GM03348 (cell line): ENCODE measurements at places on chromosomes 5 and 9.

DNA sequence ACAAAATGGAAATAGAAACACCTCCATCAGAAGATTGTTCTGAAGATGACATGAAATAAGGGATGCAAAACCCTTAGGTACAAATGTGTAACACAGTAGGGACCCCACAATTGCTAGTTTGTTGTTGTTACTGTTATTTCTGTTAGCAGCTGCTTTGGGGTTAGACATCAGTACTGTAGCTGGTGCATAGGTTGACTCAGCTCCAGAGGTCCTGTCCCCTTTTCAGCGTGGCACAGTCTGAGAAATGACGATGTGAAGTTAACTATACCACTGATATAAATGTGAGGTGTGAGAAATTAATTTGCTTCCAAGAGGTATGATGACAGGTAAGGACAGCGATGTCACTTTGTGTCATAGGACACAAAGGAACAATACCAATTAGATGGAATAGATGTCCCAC is 384.6 kb upstream of the KLF4 start:
- DNase-seq = no peak

- no peak for DNase-seq
Observed at GRCh38 chr5:42628821-42629220, 127.8 kb upstream of the CCDC152 start.

DNA sequence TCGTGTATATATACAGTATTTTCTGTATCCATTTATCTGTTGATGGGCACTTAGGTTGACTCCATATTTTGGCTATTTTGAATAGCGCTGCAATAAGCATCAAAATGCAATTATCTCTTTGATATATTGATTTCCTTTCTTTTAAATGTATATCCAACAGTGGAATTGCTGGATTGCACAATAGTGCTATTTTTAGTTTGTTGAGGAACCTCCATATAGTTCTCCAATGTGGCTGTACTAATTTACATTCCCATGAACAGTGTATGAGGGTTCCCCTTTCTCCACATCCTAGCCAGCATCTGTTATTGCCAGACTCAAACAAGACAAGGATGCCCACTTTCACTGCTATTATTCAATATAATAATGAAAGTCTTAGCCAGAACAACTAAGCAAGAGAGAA is 9.1 kb upstream of the CTXN3 start:
- no peak for DNase-seq

DNA sequence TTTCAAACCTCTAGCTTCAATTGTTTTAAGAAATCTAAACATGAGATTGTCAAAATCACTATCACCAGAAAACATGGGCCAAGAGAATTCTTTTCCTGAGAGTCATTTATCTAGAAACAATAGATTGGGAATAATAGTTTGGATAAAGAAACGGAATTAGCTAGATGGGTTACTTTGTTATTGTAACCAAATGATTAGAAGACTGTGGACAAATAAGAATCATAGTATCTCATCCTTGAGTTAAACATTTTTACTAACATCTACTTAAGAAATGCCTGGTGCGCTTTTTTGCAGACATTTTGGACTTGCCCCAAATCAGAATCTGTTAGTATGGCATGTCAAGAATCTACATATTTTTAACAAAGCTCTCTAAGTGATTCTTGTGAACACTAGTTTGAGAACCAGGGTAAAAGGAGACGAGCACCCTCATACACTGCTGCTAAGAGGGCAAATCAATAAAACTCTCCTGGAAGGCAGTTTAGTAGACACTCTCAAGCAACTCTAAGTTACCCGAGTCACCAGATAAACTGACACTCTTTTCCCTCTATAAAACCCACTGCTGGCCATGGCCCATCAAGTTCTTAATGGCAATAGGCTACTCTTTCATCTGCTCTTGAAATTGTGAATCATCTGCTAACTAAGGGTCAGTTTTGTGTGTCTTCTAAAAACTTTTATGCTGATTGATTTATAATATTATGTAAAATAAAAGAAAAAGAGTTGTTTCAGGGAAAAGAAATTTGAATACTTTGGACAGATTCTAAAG is 39.1 kb downstream of the TPD52L3 start:
- no peak for DNase-seq

DNA sequence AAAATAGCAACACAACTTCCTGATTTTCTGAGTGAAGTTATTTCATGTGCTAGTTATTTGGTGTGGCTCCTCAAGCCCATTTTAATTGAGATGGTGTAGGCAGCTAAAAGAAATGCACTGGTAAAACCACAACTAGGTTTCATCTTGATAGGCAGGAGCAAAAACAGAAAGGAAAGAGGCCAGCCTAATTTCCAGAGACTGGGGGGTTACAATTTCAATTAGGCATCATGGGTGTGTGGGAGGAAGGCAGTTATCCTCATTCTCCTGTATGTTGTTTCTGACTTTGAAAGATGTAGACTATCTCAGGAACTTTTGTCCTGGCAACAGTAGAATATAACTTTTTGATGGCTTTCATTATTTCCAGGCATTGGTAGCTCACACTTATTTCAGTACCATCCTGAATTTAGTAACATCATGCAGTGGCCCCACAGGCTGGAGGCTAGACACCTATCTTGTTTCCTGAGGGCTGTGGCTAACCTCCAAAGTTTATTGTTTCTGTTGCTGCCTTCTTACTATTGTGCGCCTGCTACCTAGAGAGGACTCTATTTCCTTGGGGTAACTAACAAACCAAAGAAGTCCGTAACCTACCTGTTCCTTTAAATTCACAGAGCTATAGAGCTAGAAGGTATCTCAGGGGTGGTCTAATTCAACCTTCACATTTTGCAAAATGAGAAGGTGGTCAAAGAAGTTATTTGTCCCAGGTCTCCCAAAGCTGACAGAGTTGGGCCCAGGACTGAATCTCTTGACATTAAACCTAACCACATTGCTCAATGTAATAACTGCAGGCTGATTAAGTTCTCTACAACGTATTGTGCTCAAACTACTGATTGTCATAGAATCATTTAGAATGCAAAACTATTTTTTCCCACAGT is 42.4 kb downstream of the FYB1 start:
- no peak for DNase-seq

DNA sequence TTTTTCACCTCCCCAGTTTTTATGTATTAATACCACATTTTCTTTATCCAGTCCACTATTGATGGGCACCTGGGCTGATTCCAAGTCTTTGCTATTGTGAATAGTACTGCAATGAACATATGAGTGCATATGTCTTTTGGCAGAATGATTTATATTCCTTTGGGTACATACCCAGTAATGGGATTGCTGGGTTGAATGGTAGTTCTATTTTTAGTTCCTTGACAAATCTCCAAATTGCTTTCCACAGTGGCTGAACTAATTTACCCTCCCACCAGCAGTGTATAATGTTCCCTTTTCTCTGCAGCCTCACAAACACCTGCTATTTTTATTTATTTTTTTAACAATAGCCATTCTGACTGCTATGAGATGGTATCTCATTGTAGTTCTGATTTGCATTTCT is 340.2 kb downstream of the ADAMTS6 start:
- no peak for DNase-seq
